CD4-positive, alpha-beta T cell treated with Interleukin-10 for 1 hour (primary cell): ENCODE measurements at places on chromosomes 12 and 14.

GRCh38 chr14:23612802-23613201 is 23.4 kb upstream of the DHRS2 start:
- DNase-seq: no peak

DNA sequence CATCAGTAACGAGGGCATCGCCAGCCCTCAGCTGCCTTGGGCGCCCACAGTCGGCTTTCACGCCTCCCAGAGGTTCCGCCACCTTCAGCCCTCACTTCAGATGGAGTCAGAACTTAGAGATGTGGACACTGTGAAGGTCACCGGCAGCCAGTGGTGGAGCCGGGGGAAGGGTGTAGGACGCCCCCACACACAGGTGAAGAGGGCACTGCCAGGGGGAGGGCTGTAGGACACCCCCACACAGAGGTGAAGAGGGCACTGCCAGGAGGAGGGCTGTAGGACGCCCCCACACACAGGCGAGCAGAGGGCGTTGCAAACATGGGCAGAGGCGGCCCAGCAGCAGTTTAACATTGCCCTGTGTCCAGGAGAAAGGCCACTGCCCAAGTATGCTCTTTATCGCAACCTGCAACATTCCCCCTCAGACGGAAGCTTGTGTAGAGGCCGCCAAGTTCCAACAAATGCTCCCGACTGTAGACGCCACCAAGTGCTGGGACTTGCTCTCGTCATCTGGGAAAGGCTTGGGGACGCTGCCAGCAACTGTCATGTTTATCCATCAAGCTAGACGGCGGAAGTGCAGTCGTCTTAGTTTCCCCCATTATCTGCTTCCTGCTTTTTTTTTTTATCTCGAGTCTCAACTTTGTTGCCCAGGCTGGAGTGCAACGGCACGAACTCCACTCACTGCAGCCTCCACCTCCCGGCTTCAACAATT is 4.9 kb upstream of the ANKLE2 start:
- no peak for DNase-seq

DNA sequence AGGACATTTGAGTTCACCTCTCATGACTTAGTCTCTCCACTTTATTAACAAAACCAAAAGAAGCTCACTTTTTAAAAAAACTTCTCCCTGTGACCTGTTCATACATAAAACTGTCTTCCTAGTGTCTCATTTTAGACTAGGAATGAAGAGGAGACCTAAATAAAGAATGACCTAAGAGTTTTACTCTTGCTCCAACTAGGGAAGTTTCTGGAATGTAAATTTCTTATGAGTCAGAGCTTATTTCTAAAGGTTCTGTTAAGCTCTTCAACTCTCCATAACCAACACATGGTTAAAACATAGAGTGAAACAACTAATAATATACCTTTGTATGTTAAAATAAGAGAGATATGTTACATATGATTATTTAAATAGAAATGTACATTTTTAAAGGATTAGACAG is 369.8 kb downstream of the EMP1 start:
- DNase-seq: no peak

- no peak for DNase-seq
These were observed 968.5 kb downstream of the AACS start for GRCh38 chr12:126033751-126034150.

DNA sequence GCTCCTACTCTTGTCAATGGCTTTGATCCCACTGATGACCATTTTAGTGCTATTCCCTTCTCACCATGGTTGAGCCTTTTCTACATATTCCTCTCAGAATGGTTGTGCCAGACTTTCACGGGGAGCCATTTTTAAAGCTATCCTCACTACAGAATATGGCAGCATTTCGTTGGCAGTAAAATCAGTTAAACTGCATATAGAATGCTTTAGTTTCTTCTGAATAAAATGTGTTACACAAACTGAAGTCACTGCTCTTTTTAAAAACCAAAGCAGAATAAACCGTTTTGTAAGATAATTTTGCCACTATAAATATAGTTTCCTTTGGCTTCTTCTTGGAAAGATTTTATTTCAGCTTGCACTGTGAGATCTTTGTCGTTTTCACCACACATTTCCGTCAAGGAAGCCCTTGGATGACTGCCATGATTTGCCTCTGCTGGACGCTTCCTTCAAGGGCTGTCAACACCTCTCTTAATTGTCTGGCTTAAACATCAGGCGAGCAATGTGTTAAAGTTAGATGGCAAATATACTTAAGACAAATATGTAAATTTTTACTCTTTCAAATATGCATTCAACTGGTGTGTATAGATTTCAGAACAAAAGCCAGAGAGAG is 624.2 kb downstream of the DIO2 start:
- no peak for DNase-seq

DNA sequence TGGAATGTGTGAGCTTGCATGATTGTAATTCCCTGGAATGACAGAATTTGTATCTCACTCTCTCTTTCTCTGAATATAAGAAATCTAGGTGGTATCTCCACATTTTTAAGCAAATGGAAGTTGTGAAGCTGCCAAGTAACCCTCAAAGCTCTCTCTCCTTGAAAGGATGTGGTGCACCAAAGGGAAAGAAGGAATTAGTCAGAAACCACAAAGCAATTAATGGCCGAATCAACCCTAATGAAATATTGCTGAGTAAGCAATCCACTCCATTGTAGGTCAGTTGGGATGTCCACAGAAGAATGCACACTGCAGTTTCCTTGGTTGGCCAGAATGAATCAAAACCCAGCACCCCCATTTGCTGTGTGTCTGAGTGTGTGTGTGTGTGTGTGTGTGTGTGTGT is 153.5 kb downstream of the KCNA5 start:
- no peak for DNase-seq

GRCh38 chr12:83700838-83701237 is 1014.1 kb downstream of the TMTC2 start:
- DNase-seq: no peak

DNA sequence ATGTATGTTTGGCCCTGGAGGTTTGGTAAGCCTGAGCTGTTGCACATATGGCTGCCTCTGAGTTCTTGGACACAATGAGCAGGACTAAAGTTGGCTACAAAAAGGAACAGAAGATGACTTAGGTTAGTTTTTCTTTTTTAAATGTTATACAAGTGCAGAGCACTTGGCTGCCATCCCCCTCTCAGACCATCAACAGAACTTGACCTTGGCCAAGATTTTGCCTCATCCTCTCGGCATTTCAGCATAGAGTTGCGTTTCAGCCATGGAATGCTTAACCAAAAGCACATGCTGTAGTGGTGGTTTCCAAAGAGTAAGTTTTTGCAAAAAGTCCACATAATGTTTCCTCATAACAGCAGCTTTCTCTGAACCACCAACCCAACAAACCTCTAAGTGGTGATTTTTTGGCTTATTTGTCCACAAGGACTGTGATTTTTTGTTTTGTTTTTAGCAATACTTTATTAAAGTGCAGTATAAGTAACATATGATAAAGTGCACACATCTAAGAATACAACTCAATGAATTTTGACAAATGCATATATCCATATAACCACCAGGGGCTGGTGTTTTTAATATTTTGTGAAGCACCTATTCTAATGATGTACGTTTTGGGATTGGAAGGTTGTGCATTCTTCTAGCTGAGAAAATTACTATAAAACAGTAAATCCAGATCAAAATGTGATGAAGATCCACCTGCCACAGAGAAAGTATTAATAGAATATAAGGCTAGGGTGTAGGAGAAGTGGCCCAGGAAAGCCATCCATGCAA is 12.1 kb upstream of the GALNT16 start:
- no peak for DNase-seq

GRCh38 chr14:24659916-24660570 is 26.1 kb upstream of the GZMB start:
- DNase-seq: peak; percentile 28

DNA sequence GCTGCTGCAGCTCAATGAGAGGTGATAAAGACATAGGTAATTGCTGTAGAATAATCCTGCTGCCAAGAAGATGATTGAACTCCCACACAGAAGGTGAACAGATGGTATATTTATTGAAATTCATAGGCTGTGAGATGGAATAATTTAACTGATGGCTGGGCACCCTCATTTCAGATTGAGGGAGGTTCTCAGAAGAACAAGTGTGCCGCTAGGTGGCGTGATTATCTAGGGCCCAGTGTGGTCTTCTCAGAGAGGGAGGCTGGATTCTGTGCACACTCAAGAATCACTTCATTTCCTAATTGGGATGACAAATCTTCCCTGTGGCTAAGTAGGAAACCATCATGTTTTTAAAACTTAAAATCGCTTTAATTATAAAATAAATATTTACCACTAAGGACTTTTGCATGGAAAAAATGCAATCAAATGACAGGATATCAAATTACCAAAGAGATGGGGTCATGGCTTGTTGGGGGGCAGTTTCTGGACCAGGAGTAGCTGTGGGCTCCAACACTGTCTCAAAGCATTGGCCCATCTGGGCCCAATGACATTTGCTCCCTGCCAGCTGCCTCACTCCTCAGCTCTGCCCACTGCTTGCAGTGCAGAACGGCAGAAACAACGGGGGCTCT is 132.3 kb downstream of the SNAPC1 start:
- peak; percentile 56 for DNase-seq

GRCh38 chr14:21063479-21063878 is 5.9 kb downstream of the RNASE8 start:
- DNase-seq: no peak

GRCh38 chr12:22670762-22671161 is 45.8 kb downstream of the ETNK1 start:
- DNase-seq: no peak

GRCh38 chr14:60197629-60198303 is 32.6 kb upstream of the DHRS7 start:
- no peak for DNase-seq

- DNase-seq: no peak
These were observed 64.6 kb downstream of the CCDC88C start for GRCh38 chr14:91352728-91353692.

GRCh38 chr14:30873308-30874119 is 845 bp upstream of the COCH start:
- DNase-seq: no peak

DNA sequence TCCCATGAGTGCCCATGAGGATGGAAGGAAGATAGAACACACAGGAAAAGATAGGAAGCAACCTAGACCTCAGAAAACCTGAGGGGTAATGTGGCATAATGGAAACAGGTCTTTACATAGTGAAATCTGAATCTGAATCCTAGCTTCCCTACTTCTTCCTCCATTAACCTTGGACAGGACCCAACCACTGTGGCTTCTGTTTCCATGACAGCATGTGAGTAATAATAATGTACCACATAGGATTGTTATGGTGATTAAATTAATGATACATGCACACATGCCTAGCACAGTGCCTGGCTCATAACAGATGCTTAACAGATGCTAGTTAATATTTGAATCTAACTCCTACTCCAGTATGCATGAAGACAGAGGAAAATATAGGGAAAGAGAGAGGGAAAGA is 11.2 kb downstream of the TTC9 start:
- no peak for DNase-seq

- DNase-seq: no peak
These were observed 142.8 kb upstream of the TMCC3 start for GRCh38 chr12:94793191-94793595.

DNA sequence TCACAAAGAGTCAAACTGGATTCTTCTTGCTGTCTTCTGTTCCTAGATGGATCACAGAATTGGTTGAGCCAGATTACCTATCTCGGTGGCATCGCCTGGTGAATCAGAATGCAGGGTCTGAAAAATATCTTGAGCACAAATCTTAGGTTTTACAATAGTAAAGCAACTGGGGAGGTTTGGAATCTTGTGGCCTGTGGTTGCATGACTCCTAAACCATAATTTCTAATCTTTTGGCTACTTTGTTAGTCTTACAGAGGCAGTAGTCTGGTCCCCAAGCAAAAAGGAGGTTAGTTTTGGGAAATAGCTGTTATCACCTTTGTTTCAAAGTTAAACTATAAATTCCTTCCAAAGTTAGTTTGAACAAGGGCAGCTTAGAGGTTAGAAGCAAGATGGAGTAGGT is 1488.5 kb upstream of the FLRT2 start:
- DNase-seq: no peak

- DNase-seq: no peak
These were observed 105.3 kb upstream of the FOXG1 start for GRCh38 chr14:28661171-28661772.

- no peak for DNase-seq
These were observed 379.3 kb downstream of the NAV3 start for GRCh38 chr12:78209846-78210505.

DNA sequence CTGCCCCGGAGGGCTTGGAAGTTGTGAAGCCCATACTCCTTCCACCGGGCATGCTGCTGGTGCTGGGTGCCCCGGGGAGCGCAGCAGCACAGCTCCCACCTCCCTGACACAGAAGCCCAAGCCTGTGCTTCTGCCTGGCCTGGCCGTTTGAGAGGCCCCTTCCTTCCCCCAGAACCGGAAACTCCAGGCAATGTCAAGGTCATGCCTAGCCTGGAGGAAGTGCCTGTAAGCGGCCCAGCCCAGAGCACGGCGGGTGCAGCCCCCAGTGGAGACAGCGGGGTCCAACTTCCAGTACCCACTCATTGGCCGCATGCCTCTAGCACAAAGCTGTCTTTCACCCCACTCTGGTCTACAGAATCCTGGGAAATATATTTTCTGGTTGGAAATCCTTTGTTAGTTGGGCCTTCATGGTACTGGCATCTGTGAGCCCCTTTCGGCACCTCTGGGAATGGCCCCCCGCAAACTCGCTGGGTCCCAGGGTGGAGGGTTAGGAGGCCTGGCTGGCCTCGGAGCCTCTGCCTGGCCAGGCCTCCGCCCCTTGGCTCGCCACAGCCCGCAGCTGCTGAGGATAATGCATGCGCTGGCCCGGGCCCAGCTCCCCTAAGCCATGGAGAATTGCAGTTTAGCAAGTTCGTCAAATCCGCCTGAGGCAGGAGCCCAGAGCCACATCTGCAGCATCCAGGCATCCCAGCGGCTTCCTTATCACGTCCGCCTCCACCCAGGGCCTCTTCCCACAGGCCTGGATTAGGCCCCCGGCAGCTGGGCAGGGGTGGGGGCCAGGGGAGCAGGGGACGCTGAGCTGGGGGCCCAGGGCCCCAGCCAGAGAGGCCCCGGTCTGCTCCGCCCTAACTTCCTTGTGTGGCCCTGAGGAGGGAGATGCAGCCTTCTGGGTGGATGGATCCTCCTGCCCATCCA is 48.9 kb upstream of the DLK1 start:
- peak; percentile 8 for DNase-seq

GRCh38 chr12:69002969-69003368 is 70.0 kb upstream of the CPM start:
- no peak for DNase-seq

- DNase-seq: no peak
These were observed 26.8 kb downstream of the NCKAP5L start for GRCh38 chr12:49801141-49802063.

- DNase-seq: no peak
These were observed 476.5 kb downstream of the FOXG1 start for GRCh38 chr14:29242755-29243754.

- DNase-seq: no peak
These were observed 6.2 kb upstream of the DDX47 start for GRCh38 chr12:12806784-12807516.

GRCh38 chr14:62179367-62180018 is 417.3 kb downstream of the SNAPC1 start:
- peak; percentile 5 for DNase-seq

- DNase-seq: no peak
These were observed 182.6 kb downstream of the CNTN1 start for GRCh38 chr12:40874868-40875267.

- no peak for DNase-seq
These were observed 17.9 kb downstream of the PACS2 start for GRCh38 chr14:105332350-105332874.

GRCh38 chr12:130873825-130874224 is 2.0 kb downstream of the RAN start:
- DNase-seq: no peak
